ENCODE measurements at places on chromosomes 12 and 14.

DNA sequence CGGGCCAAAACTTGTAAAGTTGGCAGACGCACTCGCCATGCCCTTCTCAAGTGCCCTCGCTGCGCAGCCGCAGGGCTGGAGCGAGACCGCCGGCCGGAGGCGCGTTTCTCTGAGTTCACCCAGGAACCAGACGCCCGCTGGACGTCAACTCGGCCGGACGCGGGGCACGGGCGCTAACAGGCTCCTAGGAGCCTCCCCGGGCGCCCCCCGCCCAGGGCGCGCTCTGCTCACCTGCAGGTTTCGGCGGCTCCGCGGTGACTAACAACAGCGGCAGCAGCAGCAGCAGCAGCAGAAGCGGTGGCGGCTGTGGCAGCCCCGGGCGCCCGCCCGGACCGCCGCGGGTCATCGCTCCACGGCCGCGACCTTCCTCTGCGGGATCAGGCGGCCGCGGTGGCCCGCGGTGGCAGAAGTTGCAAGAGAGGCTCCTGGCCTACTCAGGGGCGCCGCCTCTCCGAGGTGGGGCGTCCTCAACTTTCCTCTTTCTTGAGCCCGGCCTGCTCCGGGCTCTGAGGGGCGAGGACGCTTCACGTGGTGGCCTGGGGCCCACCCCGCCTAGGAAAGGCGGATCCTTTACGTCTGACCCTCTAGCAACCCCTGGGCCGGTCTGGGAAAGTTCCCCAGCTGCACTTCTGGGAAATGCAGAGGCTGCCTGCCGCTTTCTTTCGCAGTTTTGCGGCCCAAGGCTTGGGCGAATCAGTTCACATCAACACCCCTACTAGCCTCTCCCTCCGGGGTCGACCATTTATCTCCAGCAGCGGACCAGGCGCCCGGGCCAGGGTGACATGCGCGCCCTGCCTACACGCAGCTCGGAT lies at the start of gene PLBD1:
PLBD1 (minus strand) TSS at position 533 of the 812 bp plus-strand sequence; CDS start at position 346, 187 bp downstream.
- peak; percentile 30 for DNase-seq

DNA sequence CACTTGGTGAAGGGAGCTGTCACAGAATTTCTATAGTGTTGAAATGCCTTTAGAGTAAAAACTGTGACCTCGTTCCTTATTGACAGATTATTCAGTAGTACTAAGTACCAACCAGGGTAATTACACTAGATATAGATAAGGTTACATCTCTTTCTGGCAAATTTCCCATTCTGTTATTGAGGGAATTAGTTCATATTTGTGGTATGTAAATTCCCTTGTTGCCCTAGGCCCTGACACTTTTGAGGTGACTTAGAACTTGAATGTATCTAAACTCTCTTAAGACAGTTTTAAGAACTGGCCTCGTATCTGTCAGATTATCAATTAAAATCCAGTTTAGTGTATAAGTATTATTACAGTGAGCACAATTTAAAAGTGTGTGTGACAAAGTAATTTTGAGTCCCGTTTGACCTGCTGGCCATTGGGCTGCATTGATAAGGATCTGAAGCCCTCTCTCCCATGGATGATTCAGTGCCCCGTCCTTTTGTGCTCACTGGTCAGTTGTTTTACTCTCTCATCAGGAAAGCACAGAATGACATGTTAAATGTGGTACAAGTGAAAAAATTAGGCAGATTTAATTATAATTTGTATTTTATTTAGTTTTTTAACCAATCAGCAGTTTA lies 123.2 kb downstream of the GPR135 start:
- no peak for DNase-seq

DNA sequence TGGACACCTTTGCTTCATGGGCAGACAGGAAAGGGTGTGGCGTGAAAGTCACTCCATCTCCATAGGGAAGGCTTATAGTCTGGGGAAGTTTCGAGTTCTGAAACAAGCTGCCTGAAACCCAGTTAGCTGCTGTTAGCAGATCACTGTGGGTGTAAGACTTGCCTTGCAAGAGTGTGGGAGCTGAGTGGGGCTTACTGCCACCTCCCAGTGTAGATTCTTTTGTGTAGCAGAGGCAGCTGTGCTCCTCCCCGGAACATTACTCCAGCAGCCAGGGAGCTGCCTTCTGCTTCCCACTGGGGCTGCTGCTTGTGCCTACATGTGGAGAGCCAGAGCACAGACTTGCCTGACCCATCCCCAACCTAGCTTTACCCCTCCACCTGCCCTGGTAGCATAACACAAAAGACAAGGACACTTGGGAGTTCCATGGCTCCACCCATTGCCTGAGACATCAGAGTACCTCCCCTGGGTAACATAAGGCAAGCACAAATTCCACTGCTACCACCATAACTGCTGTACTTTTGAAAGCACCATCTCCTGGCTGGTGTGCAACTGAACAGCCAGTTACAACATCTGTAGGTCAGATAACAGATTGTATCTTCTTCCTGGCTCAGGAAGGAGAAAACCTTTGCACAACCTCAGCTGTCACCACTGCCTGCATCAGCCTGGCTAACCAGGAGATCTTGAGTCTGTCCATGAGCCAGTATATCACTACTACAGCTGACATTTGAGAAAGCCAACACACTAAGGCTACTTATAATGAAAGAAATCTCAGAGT lies 69.5 kb downstream of the ADAMTS20 start:
- no peak for DNase-seq

DNA sequence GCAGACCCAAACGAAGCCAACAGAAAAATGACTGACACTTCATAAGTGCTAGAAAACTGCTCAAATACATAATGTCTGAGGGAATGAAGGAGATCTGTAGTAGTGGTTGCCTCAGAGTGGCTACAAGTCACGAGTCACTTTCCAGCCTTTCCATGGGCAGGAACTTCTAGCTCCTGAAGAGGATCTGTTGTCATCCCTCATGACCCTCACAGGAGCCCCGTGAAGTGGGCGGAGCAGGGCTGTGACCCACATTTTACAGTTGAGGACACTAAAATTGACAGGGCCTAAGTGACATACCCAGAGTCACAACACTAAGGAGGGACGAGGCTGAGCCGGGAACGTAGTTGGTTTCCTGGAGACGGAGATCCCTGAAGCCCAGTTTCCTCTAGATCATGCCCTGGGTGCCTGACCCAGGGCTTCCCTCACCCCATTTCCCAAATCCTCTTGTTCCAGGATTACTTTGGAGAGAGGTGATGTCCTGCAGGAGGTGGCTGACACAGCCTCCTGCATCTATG lies 45.8 kb upstream of the P2RX7 start:
- no peak for DNase-seq

DNA sequence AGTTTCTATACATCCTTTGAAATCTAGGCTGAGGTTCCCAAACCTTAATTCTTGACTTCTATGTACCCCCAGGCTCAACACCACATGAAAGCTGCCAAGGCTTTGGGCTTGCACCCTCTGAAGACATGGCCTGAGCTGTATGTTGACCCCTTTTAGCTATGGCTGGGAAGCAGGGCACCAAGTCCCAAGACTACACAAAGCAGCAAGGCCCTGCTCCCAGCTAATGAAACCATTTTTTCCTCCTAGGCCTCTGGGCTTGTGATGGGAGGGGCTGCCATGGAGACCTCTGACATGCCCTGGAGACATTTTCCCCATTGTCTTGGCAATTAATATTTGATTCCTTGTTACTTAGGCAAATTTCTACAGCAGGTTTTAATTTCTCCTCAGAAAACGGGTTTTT lies 207.0 kb downstream of the ADAMTS20 start:
- no peak for DNase-seq

DNA sequence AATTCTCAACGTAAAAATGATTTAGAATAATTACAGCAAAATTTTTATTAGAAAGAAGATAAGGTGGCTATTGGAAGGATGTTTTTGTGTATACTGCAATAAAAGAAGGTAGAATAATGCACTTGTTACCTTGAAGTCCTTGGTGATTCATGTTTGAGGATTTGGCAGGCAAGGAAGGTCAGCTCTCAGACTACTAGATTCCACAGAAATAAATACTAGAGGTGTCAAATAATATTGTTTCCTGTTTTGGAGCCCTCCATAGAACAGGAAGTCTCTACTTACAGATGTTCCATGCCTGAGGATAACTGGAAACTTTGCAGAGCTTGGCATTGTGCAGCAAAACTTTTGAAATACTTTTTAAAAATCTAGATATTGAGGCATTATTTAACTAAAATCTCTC lies 284.3 kb upstream of the SYT1 start:
- DNase-seq = no peak

GRCh38 chr12:62754706-62755105 lies 180.2 kb downstream of the PPM1H start:
- DNase-seq = no peak

DNA sequence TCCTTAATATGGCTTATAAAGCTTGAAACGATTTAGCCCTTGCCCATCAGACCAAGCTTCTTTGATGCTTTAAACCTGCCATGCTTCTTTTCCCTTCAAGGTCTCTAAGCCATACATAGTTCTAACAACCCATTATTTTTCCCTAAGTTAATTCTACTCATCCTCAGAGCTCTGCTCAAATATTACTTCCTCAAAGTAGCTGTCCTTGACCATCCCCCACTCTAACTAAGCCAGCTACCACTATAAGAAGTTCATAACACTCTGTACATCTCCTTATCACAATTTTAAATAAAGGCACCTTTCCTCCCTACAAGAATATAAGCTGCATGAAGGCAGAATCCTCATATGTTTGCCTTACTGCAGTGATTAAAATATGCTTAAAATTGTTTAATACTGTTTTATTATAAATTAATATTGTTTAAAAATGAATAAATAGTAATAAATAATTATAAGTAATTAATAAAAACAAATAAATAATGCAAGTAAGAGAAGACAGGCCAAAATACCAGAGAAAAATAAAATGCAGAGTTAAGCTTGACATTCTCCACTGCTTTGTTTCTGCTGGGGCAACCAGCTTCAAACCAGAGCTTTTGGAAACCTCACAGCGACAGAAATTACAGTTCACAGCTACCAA lies 76.8 kb downstream of the NUMB start:
- no peak for DNase-seq

DNA sequence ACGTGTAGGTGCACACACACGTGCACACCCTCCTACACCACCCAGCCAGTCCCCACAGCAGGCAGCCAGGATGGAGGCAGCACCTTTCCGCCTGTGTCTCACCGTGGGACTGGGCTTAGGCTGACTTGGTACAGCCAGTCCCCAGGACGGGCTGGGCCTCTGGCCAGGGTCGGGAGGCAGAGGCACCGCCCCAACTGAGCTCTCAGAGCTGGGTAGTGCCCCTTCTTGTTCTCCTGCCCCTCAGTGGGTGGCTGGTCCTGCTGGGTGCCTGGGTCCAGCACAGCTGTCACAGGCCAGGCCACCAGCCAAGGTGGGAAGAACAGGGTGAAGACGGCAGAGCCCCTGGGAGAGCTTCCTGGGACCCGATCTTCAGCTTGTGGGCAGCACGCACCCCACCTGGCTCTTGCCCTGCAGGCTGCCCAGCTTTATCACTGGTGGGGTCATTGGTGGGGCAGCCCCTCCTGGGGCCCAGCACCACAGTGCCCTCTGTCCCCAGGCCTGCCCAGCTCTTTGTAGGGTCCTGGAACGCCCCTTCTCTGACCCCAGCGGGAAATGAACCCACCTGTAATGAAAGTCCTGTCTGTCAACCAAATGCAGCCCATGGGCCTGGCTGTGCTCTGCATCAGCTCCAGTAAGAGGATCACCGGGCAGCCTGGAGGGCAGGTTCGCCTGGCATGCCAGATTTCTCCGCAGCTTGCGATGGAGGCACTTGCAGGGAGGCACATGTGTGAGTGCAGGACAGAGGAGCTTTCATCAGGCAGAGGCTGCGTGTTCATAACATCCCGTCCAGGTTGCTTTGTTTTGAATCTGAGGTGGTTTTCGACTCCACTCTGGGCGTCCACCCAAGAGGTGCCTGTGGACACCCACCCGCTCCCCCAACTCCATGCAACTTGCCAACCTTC lies 14.7 kb downstream of the CDCA4 start:
- DNase-seq = no peak

- no peak for DNase-seq
Observed at GRCh38 chr12:128784030-128784760, 39.6 kb downstream of the SLC15A4 start.

- DNase-seq = no peak
Observed at GRCh38 chr12:131151558-131152345, 198.0 kb downstream of the ADGRD1 start.

GRCh38 chr14:77805706-77806105 lies 5.8 kb downstream of the ADCK1 start:
- no peak for DNase-seq

- DNase-seq = no peak
Observed at GRCh38 chr12:28489246-28489645, 299.0 kb downstream of the CCDC91 start.

DNA sequence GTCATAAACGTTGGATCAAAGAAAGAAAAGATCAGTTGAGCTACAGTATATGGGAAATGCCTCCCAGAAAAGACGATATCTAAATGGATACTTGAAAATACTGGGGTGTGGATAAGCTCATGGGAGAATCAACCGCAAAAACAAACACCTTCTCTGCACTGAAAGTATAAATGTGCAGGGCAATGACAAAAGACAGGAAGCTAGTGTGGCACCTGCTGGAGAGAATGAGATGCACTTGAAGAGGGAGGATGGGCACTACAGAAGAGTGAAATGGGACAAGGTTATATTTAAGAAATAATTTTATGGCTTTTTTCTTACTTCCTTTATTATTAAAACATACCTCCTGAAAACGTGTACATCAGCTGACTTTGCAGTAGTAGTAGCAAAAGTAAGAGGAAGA lies 153.7 kb downstream of the PRKD1 start:
- DNase-seq = no peak

GRCh38 chr12:21894792-21895595 lies 46.2 kb downstream of the ABCC9 start:
- no peak for DNase-seq

DNA sequence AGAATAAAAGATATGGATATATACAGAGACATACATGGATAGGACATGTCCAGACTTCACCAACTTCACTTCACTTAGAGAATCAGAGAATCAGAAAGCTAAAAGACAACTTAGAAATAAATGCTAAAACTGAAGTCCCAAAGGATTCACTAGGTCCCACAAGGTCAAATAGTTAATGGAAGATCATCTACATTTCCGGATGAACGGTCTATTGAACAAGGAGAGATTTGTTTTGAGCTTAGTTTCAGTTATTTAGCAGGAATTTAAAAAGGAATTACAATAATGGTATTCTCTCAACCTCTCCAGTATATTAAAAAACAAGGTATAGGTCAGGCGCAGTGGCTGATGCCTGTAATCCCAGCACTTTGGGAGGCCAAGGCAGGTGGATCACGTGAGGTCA lies 187.0 kb downstream of the MED13L start:
- DNase-seq = no peak

- DNase-seq = no peak
Observed at GRCh38 chr14:83291714-83292113, 1758.1 kb upstream of the SEL1L start.

- DNase-seq = no peak
Observed at GRCh38 chr12:125704803-125705202, 639.6 kb downstream of the AACS start.

DNA sequence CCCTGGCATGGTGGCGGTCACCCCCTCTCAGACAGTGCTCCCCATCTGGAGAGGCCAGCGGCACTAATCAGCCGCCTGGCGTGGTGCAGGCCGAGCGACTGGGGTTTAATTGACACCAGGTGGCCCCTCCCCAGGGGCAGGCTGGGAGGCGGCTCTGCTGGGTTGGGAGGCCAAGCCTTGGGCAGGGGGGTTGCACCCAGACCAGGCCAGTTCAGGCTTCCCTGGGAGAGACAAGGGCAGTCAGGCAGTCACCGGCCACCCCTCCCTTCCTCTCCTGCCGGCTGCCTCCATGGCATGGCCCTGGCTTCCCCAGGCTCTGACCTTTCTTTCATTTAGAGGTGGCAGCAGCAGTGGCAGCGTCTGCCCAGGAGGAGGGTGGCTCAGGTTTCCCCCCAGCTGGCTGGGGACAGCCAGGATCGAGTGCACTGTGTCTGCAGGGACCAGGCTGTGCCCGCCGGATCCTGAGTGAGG lies 78.1 kb upstream of the NOS1 start:
- DNase-seq = no peak
